ENCODE measurements at places on chromosomes 3 and 15.

DNA sequence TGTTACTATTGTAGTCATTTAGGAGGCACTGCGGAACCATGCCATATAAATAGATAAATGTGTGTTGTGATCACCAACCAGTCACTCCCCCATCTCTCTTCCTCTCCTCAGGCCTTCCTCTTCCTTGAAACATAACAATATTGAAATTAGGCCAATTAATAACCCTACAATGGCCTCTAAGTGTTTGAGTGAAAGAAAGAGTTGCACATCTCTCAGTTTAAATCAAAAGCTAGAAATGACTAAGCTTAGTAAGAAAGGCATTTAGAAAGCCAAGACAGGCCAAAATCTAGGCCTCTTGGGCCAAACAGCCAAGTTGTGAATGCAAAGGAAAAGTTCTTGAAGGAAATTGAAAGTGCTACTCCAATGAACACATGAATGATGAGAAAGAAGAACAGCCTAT is 8.1 kb upstream of the DNASE1L3 start:
- DNase-seq = no peak

DNA sequence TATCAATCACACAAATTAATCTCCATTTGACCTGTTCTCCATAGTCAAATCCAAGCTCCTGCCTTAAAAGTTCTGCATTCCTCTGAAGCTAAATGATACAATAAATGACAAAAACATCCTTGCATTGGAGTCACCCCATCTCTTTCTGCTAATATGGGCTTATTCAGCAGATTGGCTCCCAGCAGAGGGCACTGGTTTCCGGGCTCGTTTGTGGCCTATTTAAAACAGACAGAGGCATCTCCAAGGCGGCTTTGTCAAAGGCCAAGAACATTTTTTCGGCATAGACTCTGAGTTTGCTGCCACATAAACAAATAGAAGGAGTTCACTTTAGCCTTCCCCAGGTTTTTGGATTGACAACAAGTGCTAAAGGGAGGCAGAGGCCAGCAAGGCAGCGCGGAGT is 204.4 kb upstream of the RASGRP1 start:
- no peak for DNase-seq

DNA sequence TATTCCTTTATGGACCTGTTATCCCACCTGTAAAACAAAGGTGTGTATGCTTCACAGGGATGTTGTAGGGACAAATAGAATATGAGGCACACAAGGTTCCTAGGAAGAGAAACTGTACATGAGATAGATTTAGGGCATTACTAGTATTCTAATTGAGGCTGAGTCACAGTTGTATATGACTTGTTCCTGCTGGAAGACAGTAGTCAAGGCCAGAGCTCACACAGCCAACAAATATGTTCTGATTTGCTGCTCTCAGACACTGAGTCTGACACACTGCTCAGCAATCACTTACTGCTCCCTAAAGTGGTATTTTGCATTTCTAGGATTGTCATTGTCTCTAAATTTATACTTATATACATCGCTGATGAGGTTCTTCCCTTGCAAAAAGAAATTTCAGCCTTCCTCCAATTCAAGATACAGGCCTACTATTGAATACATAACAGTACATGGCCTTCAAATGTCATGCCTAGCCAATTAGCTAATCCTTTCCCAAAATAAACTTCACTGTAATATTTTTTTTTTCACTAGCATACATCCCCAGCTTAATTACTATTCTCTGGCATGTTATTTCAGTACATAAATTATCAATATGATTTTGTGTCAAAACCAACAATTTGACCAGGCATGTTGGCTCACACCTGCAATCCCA is 69.8 kb downstream of the TIGIT start:
- DNase-seq = no peak

- no peak for DNase-seq
These were observed 155.9 kb upstream of the ICE2 start for GRCh38 chr15:60634815-60635214.

DNA sequence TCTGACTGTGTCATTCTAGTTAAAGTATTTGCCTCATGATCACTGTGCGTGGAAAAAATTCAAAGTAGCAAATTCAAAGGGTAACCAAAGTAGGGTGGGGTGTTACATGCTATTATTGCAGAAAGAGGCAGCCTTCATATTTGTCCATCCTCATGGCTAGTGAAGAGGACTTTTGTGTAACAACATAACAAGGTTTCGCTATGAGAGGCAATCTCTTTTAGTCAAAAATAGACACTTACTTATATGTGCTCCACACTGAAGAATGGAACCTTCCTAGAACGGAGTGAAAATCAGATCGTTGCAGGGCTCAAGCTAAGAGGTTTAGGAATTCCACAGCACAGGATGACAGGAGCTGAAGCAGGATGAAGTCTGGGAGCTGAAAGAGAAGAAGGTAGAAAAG is 345.1 kb upstream of the CBLB start:
- DNase-seq = no peak

DNA sequence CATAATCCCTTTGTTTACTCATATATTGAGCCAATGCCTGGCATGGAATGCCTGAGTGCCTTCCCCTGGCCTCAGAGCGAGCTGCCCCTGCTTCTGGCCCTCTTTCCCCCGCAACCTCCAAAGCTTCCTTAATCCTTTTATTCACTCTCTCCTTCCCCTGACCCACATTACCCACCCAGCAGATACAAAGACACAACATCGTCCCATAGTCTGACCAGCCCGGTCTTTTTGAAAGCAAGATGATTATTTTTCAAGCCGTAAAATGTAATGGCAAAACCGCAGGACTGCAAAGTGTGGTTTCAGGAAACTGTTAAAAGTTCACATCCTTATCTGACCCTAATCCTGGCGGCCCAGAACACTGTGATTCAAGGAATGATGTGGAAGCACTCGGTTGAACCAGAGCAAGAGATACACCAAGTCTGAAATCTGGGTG is 78.4 kb upstream of the LRTM1 start:
- no peak for DNase-seq

GRCh38 chr15:57423599-57424140 is 47.4 kb downstream of the CGNL1 start:
- no peak for DNase-seq

DNA sequence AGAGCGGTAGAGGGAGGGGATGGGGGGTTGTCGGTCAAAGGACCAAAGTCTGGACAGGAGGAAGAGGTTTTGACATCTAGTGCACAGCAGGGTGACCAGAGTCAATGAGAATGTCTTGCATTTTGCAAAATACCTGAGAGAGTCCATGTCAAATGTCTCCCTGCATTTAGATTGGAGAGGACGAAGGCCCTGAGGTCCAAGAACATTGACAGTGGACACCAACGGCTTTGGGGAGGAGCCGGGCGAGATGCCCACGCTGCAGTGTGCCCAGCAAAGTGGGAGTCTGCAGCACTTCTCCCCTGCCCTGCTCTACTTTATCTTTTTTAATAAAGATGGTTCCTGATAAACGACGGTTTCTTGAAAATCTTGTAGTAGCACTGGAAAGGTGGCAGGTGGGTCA is 67.4 kb upstream of the TAMM41 start:
- DNase-seq = no peak

- no peak for DNase-seq
These were observed 462.0 kb upstream of the THRB start for GRCh38 chr3:24956613-24957012.

- no peak for DNase-seq
These were observed 398.8 kb downstream of the MECOM start for GRCh38 chr3:169264711-169265110.

- DNase-seq = no peak
These were observed 62.9 kb upstream of the GSK3B start for GRCh38 chr3:120157113-120157512.

- DNase-seq = no peak
These were observed 521.6 kb downstream of the EPHA3 start for GRCh38 chr3:89628856-89629670.

GRCh38 chr3:158896729-158897128 is 94.9 kb downstream of the MFSD1 start:
- DNase-seq = no peak

DNA sequence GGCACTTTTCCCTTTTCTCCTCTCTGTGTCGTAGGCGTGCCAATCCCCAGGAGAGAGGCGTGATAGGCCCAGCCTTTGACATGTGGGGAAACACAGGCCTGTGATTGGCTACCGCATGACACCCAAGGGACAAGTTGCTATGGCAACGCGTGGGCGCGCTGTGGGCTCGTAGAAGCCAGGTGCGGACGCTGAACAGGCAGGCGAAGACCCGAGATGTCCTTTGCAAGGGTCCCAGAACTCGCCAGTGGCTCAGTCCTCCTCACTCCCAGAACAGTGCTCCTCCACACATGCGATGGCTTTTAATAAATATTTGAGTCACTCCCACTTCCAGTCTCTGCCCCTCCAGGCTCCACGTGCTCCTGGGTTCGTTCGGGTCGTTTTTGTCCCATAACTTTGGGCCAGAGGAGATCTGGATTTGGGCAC is 4.2 kb downstream of the SLC51B start:
- DNase-seq = peak; percentile 91

DNA sequence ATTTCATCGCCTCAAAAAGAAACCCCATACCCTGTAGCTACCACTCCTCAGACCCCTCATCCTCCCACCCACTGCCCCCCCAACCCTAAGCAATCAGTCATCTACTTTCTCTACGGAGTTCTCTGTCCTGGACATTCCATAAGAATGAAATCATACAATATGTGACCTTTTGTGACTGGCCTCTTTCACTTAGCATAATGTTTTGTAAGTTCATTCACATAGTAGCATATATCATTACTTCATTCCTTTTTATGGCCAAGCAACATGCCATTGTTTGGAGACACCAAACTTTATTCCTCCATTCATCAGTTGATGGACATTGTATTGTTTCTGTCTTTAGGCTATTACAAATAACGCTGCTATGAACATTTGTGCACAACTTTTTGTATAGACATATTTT is 64.2 kb downstream of the TNIK start:
- no peak for DNase-seq

DNA sequence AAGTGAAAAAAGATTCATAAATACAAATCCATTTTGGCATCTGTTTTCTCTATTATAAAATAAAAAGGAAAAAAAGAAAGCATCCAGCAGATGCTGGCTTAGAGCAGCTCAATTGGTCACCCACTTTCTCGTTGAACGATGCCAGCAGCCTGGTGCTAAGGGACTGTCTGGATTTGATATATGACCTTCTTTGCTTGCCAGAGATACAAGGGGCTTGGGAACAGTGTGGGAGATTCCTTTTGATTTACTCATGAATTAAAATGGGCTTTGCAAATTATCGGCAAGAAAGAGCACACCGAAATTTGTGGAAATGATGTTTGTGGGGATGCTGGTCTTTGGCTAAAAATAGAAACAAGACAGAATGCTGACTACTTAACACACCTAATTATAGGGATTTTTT is 210.3 kb upstream of the STT3B start:
- no peak for DNase-seq

DNA sequence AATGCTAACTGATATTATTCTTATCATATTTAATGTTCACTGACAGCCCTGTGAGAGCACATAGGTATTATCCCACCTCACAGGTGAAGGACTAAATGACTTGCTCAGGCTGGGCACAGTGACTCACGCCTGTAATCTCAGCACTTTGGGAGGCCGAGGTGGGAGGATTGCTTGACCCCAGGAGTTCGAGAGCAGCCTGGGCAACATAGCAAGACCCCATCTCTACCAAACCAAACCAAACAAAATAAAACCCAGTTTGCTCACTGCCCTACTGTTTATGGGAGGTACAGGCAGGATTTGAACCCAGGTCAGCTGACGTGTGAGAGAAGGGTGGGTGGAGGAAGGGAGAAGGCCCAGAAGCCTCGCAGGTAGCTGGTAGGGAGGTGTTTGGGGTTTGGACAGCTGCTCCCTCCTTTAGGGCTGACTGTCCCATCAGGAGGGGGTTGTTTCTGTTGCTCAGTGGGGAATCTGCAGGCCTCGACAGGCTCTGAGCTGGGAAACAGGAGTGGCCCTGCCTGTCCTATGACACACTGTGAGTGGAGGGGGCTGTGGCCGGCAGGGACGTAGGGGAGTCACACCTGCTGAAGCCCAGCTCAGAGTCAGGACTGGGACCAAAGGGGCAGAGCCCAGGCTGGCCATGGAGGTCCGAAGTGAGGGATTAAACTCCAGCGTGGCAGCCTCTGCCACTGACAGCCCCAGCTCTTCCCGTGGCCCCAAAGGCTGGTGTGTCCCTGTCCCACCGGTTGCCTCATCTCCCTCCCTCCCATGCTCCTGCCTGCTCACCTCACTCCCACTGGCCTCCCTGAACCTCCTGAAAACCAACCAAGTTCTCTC is 25.3 kb downstream of the BHLHE40 start:
- no peak for DNase-seq

DNA sequence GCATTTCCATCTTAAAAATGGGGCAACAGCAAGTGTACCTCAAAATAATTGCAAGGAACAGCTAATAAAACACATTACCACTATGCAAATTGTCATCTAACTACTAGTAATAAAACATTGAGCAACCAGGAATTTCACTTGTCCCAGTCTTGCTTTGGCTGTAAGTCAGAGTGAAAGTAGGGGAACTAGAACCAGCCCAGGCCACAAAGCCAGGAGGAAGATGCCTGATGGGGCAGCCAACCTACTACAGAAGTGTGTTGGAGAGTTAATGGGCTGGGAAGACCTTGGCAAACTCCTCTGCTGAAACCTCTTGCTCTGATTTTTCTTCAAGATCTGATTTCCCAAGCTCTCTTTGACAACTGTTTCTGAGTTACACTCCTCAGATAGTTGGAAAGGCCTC is 40.2 kb upstream of the LPP start:
- no peak for DNase-seq

- no peak for DNase-seq
These were observed 150.7 kb upstream of the TLE3 start for GRCh38 chr15:70248116-70249025.

GRCh38 chr3:102068327-102068726 is 219.0 kb downstream of the NFKBIZ start:
- DNase-seq = no peak

- DNase-seq = no peak
These were observed 8.5 kb downstream of the CKMT1A start for GRCh38 chr15:43702174-43702573.

DNA sequence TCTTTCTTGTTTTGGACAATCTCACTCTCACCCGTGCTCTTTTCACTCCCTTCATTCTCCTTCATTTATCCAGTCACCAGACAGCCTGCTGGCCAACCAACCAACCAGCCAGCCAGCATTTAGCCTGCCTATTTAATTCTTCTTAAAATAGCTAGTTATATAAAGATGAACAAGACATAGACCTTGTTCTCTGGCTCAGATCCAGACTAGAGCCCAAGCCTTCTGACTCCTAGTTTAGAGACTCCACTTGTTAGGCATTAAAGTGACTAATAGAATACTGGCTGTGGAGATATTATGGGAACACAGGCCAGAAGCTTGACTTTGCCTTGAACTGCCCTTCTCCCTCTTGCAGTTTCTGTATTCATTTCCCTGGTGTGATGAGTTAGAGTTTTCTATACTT is 215.3 kb upstream of the THRB start:
- DNase-seq = no peak
